Endothelial cell of coronary artery (primary cell): ENCODE measurements at places on chromosomes 13 and 19. TPM values are rescaled to one million over a fixed set of nuclear protein-coding genes. Genes with fewer than 3 reads are reported as not detected.

B3GNT3 gene
- not detected in 2 replicates for total RNA-seq

CBY2 gene
- total RNA-seq = not detected in 2 replicates

CGB1 gene
- total RNA-seq = not detected in 2 replicates

ADGRE3 gene
- total RNA-seq = not detected in 2 replicates

OVOL3 gene
- not detected in 2 replicates for total RNA-seq

C19orf67 gene
- total RNA-seq = not detected in 2 replicates

PRR20D gene
- total RNA-seq = not detected in 2 replicates

MUC16 gene
- under 0.01 TPM in 1 of 2 replicates, not detected in the other for total RNA-seq

ZNF85 gene
- total RNA-seq = 7.4 and 9.8 TPM in 2 replicates
